ENCODE measurements at places on chromosomes 7 and 10. TPM values are rescaled to one million over a fixed set of nuclear protein-coding genes. Genes with fewer than 3 reads are reported as not detected.

Gene NOBOX
- not detected for total RNA-seq

Gene TWIST1
- 17.8 TPM for total RNA-seq

Gene GIMAP1
- total RNA-seq: 3.7 TPM

Gene SPACDR
- not detected for total RNA-seq

Gene PRPS1L1
- total RNA-seq: not detected

GRCh38 chr7:1531263-1531978 lies 919 bp downstream of the MAFK start:
- DNase-seq: peak; percentile 79

GRCh38 chr7:139958599-139959284 lies 104.0 kb downstream of the PARP12 start:
- DNase-seq: no peak

- DNase-seq: no peak
Measured at GRCh38 chr10:17068953-17069352, 60.7 kb downstream of the CUBN start.

DNA sequence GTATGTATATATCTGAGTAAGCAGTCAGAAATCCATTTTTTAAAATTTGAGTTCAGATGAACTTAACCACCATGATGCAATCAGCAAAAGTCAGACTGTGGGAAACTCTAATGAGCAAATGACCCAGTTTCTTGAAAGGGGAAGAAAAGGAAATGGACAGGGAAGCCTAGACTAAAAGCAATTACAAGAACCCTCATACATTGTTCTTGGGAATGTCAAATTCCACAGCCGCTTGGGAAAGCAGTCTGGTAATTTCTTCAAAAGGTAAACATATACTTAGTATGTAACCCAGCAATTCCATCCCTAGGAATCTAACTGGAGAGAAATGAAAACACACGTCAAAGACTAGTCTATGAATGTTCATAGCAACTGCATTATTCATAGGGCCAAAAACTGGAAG lies 16.4 kb upstream of the FOXK1 start:
- DNase-seq: peak; percentile 5

- DNase-seq: peak; percentile 45
Measured at GRCh38 chr10:47256751-47257336, 43.2 kb upstream of the GDF10 start.

Data from sigmoid colon (tissue), 7 donors.